ENCODE measurements at places on chromosomes 13 and 19.

DNA sequence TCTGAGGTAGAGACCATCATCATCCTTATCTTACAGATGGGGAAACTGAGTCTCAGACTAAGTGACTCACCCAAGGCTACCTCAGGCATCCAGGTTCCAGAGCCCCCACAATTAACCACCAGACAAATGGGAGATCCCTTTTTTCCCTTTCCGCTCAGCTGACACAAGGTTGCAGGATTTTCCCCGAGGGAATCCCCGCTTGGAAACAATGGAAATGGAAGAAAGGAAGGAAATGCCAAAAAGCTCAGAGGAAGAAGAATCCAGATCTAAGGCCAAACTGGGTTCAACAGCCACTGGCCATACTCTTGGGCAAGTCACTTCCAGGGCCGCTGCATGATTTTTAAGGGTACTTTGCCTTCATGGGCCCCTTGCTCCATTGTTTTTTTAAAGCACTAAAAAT is 1.6 kb downstream of the ZNF71 start:
- no peak for DNase-seq

- DNase-seq = no peak
These were observed 20.3 kb downstream of the ATP11A start for GRCh38 chr13:112709825-112710783.

DNA sequence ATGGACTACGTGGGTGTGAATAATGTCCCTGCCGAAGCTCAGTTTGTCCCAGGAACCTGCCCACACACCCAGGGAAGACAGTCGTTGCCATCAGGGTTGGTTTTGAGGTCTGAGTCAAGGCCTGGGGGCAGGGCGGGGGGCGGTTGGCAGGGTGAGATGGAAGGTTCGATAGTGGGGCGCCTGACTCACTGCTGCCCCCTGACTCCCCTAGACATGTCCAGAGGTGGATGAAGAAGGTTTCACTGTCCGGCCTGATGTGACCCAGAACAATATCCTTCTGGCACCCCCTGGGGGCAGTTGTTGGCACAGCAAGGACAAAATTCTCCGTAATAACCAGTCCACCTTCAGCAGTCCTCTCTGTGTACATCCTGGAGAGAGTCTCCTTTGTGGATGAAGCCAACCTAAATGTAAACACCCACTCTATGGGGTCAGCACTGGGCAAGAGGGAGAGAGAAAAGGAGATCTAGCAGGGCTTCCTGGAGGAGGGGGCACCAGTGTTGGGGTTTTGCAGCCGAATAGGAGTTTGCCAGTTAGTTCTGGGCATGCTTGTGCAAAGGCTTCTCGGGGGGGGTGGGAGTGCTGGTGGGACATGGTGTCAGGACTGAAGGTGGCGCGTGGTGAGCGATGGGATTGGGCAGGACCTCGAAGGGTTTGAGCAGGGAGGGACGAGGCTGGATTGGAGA is 19.6 kb upstream of the B3GNT3 start:
- DNase-seq = no peak

GRCh38 chr19:1449467-1450442 is at the start of gene APC2:
TSS of gene APC2 (plus strand) at chr19:1450121. CDS start at chr19:1453002, 2,881 bp downstream.
- DNase-seq = no peak

GRCh38 chr13:31192306-31192705 is 7.5 kb upstream of the B3GLCT start:
- DNase-seq = no peak

Measured in chondrocyte (in vitro differentiated cells).